Right ventricle myocardium inferior (tissue), 1 donor: ENCODE measurements at places on chromosomes 7 and 10. TPM values are rescaled to one million over a fixed set of nuclear protein-coding genes. Genes with fewer than 3 reads are reported as not detected.

DNA sequence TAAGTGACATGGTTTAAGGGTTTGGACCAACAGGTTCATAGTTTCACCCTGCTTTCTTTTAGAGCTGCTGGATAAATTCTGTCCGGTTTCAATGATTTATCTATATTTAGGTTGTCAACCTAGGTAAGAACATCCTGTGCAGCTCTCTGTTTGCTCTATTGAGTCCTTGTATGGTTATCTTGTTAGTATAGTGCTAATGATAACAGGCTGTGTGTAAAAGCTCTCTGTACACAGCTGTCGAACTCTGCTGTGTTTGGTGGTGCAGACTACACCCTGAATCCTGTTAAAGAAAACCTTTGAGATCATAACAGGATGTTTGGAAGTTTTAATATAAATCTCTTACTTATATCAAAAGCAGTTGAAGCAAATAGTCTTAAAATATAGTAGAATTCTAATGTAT, 219.2 kb downstream of the SDK1 start:
- no peak for DNase-seq

GATA3 gene
- 1.3 TPM for total RNA-seq

DNA sequence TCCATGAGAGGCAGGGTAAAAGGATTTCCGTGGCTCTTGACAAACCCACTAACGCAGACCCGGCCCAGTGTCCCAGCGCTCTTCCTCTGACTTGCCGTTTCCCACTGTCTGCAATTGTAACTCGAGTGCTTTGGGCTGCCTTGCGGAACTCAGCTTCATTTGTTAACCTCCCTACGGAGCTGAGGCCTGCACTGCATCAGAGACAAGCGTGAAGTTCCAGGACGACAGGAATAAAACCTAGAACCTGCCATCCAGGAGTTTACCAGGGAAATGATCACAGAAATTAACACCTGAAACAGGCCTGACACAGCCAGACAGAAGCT, 76.2 kb downstream of the SFMBT2 start:
- DNase-seq = no peak

DNA sequence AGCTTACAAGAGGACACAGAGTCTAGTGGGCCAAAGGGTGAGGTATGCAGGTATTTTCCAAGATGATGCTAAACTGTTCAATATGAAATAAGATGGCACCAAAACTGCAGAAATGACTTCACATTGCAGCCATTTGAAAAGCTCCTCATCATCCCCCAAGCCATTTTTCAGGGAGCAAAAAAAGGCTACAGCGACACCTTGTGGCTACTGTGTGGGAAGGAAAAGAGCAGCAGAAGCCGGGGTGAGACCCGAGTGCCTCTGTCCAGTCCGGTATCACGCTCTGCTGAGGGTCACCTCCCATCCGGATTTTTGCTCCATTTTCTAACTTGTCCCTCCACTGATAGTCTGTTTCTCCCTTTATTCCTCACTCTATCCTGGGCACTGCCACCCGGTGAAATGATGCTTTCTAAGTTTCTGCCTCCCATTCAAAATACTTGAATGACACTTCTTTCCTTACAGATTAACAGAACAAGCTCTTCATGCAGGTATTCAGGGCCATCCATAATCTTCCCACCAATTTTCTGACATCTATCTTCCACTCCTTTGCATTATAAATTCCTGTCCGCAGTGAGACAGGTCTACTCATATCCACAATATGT, 220.2 kb downstream of the DGKI start:
- no peak for DNase-seq

ADAM12 gene
- 0.35 TPM for total RNA-seq

- DNase-seq = no peak
Measured at GRCh38 chr10:122159141-122159970, 111.7 kb upstream of the BTBD16 start.

DNA sequence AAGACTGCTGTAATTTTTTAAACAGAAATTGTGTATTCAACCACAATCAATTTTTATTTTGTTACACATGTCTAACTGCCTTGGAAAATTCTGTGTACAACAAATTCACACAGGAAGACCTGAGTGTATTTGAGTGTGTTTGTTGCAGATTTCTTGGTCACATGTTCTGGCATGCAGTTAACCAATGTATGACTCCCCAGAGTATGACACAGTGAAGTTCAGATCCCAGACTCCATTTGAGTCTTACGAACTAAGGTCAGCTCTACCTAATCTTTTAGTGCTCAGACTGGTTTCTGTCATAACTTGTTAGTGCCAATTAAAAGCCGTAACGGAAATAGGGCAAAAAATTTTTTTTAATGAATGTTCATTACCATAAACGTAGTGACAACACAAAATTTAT, 5.8 kb downstream of the GNAI1 start:
- no peak for DNase-seq

GRCh38 chr10:89502549-89502948, 32.8 kb downstream of the SLC16A12 start:
- no peak for DNase-seq

PTF1A gene
- not detected for total RNA-seq
